Sigmoid colon (tissue), 7 donors: ENCODE measurements at places on chromosomes 12 and 14. TPM values are rescaled to one million over a fixed set of nuclear protein-coding genes. Genes with fewer than 3 reads are reported as not detected.

The PTPRQ gene
- total RNA-seq, result 0.33 TPM

The LRRIQ1 gene
- total RNA-seq, result not detected

The PTGER2 gene
- 0.55 TPM for total RNA-seq

The BCL2L14 gene
- total RNA-seq, result not detected

DNA sequence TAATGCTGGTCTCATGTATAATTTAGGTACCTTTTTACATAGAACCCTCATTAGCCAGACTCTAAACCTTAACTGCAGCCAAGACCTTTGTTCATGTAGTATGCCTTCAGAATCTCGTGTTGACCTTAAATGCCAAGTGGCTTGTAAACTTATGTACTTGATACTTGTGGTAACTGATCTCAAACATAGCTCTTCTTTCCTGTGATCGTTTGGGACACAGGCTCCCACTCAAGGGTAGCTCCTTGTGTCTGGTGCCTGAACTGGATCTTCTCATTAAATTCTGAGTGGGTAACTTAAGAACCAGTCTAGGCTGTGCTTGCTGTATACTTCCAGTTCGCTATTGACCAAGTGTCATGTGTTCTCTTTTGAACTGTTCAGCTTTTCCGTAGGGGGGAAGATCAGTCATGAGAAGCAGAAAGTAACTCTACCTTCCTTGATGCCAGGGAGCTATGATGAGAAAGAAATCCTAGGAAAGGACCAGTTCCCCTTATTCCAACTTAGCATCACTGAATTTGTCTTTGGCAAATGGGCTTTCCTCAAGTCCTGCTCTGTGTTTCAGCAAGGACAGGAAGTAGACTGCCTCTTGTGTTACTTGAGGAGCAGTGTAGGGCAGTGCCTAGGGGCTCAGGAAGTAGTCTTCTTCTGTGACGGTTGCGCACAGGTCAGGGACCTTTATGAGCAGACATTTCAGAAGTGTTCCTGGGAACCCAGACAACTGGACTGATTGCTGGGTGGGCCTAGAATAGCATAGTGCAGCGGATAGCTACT is 2.5 kb downstream of the LGALS3 start:
- no peak for DNase-seq

DNA sequence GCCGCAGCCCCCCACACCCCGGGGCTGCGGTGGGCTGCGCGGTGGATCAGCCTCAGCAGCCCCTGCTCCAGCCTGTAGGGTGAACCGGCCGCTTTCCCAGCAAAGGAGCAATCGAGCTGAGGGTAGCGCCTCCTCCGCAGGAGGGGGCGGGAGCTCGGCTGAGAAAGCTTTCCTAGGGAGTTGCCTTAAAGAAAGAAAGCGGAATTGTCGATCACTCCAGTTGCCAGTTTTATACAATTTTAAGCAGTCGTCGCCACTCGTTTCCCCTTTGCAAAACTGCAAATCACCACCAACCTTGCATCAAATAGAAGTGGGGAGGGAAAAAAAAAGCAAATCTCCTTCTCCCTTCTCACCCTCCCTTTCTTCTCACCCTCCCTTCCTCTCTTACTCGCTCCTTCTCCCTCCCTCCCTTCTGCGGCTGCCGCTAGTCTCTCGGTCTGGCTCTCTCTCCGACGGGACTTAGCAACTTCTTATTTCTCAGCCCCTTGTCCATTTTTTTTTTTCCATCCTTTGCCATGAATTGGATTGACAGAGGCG is at the start of gene PDE3A:
Gene PDE3A, plus strand, starts transcription at position 424 of the 537 bp plus-strand sequence. CDS start 748 bp downstream, outside the sequence.
- peak; percentile 90 for DNase-seq

GRCh38 chr12:100593490-100593889 is 20.0 kb downstream of the GAS2L3 start:
- no peak for DNase-seq

DNA sequence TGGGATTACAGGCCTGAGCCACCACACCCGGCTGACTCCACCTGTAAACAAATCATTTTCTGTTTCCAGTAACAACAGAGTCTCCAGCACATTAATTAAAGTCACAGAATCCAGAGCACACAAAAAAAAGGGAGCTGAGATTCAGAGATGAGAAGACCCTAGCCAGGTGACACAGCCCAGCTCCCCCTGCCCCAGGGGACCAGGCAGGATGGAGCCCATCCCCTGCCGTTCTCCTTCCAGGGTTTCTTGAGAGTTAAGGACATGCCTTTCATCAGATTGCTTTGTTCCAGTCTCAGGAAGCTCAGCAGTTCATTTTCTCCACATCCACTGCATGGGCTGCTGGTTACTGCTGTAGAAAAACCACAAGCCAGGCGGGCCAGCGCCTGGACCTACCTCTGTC is 81.2 kb downstream of the RIMBP2 start:
- DNase-seq, result peak; percentile 13

GRCh38 chr12:103379670-103380069 is 116.1 kb downstream of the C12orf42 start:
- no peak for DNase-seq

DNA sequence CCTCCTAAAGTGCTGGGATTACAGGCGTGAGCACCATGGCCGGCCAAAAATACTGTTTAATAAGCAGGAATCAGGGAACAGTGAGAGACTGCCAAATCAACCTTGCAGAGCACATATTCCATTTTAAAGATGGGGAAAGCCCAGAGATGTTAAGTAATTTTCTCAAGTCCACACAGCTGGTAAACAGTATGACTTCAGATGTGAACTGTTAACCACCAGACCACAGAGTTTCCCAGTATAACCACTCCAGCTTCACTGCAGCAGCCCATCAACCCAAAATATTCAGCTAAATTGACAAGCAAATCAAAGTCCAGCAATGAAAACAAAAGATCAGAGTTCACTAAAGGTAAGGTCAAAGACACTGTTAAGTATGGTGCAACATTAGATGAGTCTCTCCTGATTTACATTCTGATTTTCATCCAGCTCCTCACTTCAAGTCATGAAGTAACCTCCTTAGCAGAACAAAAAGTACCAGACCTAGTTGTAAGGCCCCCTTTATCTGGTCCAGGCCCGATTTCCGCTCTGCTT is 82.1 kb downstream of the TRAFD1 start:
- no peak for DNase-seq

DNA sequence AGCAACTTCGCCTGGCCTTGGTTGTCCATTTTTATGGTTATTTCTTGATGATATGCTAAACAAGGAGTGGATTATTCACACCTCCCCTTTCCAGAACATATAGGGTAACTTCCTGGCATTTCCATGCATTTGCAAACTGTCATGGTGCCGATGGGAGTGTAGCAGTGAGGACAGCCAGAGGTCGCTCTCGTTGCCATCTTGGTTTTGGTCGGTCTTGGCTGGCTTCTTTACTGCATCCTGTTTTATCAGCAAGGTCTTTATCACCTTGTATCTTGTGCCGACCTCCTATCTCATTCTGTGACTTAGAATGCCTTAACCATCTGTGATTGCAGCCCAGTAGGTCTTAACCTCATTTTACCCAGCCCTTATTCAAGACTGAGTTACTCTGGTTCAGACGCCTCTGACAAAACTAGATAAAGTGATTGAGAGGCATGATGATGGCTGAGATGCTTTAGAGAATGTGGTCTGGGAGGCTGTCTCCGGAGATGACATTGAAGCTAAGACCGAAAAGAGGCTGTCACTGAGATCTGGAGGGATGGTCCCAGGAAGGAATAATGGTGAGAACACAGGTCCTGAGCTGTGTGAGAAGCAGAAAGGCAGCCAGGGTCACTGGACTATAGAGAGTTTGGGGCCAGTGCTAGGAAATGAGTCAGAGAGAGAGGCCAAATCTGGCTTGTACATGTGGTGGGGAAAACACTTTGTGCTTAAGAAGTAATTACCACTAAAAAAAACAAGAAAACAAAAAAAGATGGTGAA is 2.9 kb downstream of the GLT1D1 start:
- peak; percentile 10 for DNase-seq
